ENCODE measurements at places on chromosomes 5 and 9.

- peak; percentile 81 for DNase-seq
These were observed 3.0 kb downstream of the N4BP3 start for GRCh38 chr5:178116143-178116885.

- DNase-seq, result no peak
These were observed 133.7 kb downstream of the WNK2 start for GRCh38 chr9:93317495-93318094.

DNA sequence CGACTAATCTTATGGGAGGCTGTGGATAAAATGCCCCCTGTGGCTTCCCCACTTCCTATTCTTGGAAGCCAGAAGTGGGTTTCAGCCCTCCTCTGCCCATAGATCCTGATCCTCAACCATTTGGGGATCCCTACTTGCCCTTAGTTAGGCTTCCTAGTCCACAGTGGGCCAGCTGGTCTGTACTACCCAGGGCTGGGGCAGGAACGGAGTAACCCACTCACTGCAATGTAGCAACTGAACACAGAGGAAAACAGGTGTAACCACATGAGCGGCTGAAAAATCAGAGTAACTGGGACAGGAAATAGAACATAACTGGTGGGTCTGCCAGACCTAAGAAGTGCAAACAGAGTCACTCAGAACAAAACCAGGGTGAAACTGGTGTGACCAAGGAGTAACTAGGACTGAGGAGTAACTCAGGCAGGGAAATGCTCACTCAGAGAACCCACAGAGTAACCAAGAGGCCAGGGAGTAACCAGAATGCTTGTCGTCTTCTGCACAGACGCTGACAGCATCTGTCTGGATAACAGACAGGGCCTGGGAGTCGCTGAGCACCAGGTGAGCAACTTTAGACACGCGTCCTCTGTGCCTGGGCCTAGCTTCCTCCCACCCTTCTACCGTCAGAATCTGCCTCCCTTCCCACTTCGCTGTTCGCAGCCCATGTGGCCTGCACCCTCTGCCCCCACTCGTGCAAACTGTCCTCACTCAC, 1.0 kb downstream of the AQP3 start:
- DNase-seq, result peak; percentile 70

DNA sequence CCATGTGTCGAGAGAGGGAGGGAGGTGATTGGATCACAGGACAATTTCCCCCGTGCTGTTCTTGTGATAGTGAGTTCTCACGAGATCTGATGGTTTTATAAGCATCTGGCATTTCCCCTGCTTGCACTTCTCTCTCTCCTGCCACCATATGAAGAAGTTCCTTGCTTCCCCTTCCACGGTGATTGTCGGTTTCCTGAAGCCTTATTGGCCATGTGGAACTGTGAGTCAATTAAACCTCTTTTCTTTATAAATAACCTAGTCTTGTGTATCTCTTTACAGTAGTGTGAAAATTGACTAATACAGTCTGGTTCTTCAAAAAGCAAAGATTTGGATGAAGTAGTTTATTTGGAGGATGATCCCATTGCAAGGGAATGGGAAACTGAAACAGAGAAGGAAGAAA, 11.3 kb upstream of the MIER3 start:
- no peak for DNase-seq

DNA sequence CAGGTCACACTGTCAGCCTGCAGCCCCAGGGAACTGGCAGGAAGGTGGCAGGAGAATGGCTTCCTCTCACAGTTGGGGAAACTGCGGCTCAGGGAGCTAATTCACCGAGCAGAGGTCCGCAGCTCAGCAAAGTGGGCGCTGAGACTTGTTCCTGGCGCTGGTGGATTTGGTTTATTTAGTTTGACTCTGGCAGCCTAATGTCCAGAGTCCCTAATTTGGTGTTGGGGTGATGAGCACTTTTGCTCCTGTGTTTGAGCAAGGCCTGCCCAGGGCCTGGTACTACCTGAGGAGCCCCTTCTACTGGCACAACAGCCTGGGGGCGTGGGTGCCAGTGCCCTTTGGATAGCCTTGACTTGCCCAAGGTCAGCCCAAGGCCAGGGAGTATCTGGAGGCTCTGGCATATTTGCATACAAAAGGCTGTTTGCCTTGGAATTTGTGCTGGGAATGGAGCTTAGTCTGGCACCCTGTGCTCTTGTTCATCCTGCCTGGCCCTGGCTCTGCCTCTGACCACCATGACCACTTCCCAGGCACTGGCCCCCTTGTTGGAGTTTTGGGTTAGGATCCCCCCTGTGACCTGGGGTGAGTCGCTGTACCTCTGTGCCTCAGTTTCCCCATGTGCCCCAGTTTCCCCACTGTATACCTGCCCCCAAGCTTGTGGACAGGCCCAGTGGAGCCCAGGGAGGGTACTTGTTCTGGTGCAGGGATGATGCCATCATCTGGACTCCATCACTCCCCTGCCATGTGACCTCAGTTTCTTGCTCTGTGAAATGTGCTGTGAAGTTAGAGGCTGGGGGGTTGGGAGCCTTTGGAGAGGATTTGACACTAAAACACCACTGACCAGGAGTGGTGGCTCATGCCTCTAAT, 1.4 kb downstream of the SUSD3 start:
- no peak for DNase-seq

DNA sequence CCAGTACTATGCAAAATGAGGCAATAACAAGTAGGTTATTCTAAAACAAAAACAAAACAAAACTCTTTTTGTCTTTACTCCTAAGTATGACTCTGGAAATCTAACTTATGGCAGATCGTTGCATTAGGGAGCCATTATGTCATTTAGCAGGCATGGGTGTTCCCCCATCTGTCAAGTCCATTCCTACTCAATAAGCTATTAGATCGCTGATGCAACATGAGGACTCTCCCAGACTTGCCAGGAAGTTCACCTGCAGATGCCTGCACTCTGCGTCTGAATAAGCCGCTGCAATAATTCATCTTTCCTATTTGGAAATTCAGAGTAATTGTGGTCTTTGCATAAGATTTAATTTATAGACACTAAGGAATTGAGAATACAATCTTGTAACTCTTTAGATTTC, 585.0 kb downstream of the KIF4B start:
- DNase-seq, result no peak

DNA sequence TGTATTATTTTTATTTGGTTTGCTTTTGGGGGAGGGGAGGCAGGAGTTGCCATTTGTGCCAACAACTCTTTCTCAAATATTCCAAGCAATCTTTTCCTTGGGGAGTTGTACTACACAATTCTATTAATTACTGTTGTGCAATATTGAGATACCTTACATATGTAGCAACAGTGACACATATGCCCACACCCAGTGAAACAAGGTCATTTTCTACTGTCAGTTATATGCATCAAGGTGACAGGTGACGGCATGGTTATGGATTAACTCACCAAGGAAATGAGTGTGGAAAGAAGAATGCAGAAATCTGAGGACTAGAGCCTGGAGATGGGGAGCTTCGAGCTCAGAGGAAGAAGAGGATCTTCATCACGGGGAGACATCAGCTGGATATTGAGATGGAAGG, 17.9 kb upstream of the MSMP start:
- no peak for DNase-seq

Data from stimulated activated CD8-positive, alpha-beta memory T cell treated with anti-CD3 and anti-CD28 coated beads, Interleukin-4, amount 100 ng/mL, for 48 hours (primary cell).